Stomach (tissue), 19 donors: ENCODE measurements at places on chromosomes 4 and X. TPM values are rescaled to one million over a fixed set of nuclear protein-coding genes. Genes with fewer than 3 reads are reported as not detected.

DNA sequence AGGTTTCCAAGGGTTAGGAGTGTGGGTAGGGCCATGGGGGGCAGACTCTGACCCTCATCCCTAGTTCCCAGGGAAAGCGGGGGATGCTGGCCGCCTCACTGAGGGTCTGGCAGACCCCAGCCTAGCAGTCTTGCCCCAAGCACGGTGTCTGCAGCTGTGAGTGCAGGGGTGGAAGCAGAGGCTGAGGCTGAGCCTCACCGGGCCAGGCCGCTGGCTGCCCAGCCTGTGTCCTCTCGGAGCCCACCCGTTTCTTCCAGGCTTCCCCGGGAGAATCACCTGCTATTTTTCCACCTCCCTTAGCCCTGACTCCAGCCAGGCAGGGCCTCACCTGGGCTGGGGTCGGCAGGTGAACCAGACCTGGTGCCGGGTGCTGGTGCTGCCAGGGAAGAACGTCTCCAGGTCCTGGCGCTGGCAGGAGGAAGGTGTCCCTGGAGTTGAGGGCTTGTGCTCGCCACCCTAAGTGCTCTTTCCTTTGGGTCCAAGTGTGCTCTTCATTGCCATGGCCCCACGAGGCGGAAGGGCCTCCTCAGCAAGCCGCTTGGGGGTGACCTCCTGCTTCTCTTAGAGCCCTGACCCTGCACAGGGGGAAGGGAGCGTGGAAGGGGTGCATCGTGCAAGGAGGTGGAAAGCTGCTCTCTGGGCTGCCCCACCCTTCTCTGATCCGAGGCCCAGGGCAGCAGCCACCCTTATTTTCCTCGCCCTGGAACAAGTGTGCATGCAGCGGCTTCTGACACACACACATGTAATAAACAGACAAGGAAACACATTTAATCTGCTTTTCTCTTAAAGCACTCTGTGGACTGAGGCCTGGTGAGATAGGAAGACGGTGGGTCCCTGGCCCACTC, 112.7 kb downstream of the FAM53A start:
- H3K27me3 ChIP-seq = peaks cover 39% of the 10 kb centered on the region
- no peaks in the 10 kb centered on the region for H3K36me3 ChIP-seq
- no peak overlapping the region for H3K27ac ChIP-seq
- no peak for DNase-seq
- H3K4me3 ChIP-seq = no peak overlapping the region

GRCh38 chr4:98565681-98566301, 92.6 kb downstream of the TSPAN5 start:
- no peak overlapping the region for H3K4me3 ChIP-seq
- peak; percentile 69 for DNase-seq
- H3K4me1 ChIP-seq = no peaks in the 10 kb centered on the region
- no peak overlapping the region for H3K27ac ChIP-seq

DNA sequence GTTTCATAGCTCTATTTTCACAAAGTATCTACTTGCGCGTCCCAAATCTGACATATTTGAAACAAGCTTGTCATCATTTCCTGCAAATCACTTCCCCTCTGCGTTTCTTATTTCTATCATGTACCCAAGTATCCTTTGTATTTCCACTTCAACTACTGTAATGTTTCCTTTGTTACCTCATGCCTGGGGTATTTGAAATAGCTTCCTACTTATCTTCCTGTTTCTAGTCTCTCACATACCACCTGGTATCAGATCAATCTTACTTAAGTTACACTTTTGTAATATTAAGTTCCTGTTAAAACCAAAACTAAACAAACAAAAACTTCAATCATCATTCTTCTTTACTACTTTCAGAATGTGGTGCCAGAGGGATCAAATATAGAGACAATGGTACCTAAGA, 93.6 kb upstream of the SMAD1 start:
- H3K4me1 ChIP-seq = no peaks in the 10 kb centered on the region
- H3K27me3 ChIP-seq = no peaks in the 10 kb centered on the region
- no peaks in the 10 kb centered on the region for H3K36me3 ChIP-seq
- H3K27ac ChIP-seq = no peak overlapping the region
- DNase-seq = no peak

- H3K27me3 ChIP-seq = no peaks in the 10 kb centered on the region
- H3K4me3 ChIP-seq = no peak overlapping the region
- H3K4me1 ChIP-seq = no peaks in the 10 kb centered on the region
- no peak for DNase-seq
- H3K27ac ChIP-seq = no peak overlapping the region
- H3K36me3 ChIP-seq = no peaks in the 10 kb centered on the region
Observed at GRCh38 chr4:105495667-105496066, 21.8 kb upstream of the PPA2 start.

- no peak overlapping the region for H3K4me3 ChIP-seq
- H3K27ac ChIP-seq = peak overlapping the region; percentile 79
- peak; percentile 75 for DNase-seq
- peaks cover 24% of the 10 kb centered on the region for H3K4me1 ChIP-seq
- no peaks in the 10 kb centered on the region for H3K27me3 ChIP-seq
Observed at GRCh38 chr4:103011378-103012025, 8.0 kb downstream of the SLC9B1 start.

GRCh38 chrX:13087322-13088155, 43.1 kb upstream of the FAM9C start:
- no peak overlapping the region for H3K4me3 ChIP-seq
- H3K36me3 ChIP-seq = no peaks in the 10 kb centered on the region
- no peak for DNase-seq

- peaks cover 87% of the 10 kb centered on the region for H3K36me3 ChIP-seq
- H3K27me3 ChIP-seq = no peaks in the 10 kb centered on the region
- no peak overlapping the region for H3K4me3 ChIP-seq
- DNase-seq = no peak
- H3K27ac ChIP-seq = no peak overlapping the region
Observed at GRCh38 chr4:1383728-1384591, 22.3 kb downstream of the NKX1-1 start.

NSG1 gene
- 1.3 TPM for total RNA-seq

DNA sequence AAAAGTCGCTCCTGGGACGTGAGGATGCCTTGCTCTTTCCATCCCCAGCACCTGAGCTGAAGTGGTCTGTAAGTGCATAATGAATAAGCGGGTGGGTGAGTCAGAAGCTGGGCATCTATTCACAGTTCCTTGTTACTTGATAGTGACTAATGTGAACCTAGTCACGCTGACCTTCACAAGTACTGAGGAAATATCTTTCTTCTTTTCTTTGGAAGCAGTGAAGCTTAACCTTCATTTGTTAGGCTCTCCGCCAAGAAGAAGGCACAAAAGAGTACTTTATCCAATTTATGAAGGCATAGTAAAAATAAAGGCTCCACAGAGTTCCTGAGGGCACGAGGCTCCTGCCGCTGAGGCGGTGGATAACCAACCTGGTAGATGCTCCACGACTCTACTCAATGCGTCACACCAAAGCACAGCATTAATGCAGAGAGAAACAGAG, 475.7 kb upstream of the SLIT2 start:
- no peaks in the 10 kb centered on the region for H3K4me1 ChIP-seq
- no peak overlapping the region for H3K4me3 ChIP-seq
- no peak overlapping the region for H3K27ac ChIP-seq

DNA sequence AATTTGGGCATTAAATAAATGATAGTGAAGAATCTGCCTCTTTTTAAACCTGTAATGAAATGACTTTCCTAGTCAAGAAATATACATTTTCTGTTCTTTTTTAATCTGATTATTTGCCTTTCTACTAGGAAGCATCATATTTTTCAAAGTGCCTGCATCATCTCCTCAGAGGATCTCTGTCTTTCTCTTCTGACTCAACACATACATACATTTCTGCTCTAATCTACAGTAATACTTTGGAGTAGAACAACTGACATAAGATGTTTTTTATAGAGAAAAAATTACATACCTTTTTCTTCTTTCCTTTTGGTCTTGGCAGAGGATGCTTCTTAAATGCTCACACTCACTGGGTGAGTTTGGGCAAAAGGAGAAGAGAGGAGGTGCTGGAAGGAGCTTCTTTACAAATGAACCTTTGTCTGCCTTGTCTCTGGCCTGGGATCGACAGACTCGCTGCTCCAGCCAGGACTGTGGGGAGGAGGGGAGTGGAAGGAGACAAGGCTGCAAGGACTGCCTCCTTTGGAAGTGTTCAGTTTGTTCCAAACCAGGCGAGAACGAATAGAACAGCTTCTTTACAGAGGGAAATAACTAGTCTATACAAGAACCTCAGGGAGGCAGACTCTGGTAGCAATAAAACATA, at the start of gene SCRG1:
SCRG1 (minus strand) TSS at position 338 of the 637 bp plus-strand sequence. CDS start 7,702 bp downstream, outside the sequence.
- no peak within 1 kb of the TSS for H3K4me3 ChIP-seq
- H3K4me1 ChIP-seq = no peaks in the 10 kb centered on the region
- no peaks in the 10 kb centered on the region for H3K27me3 ChIP-seq
- no peak within 1 kb of the TSS for H3K27ac ChIP-seq
- DNase-seq = peak; percentile 71

DNA sequence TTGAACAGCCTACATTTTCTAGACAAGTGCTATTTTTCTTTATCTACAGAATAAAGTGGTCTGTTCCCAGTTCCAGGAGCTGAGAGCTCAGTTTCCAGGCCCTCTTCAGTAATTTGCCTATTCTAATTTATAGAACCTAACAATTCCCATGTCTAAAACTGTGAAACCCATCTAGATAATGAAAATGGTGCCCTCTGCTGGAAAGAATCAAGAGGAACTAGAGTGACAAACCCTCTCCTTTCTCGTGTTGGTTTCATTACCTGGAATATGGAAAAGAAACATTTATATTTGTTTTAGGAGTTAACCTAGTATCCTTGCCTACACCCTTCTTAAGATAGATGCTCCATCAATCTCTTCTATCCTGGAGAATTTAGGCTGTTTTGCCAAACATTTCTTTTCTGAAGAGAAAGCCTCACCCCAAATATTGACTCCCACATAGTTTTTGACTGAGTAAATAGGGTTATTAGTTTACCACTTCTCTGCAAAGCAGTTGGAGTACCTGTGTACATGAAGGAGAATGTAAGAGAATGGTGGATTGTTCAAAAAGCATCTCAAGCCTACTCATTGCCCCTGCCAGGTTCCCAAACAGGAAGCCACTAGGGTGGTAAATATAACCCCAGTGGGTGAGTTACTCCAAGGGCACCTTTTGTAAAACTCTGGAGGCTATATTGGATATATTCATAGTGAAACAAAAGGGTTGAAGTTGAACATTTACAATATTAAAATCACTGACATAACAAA, 121.6 kb downstream of the RASL11B start:
- peaks cover 26% of the 10 kb centered on the region for H3K4me1 ChIP-seq
- H3K4me3 ChIP-seq = no peak overlapping the region
- DNase-seq = no peak
- no peak overlapping the region for H3K27ac ChIP-seq
- H3K27me3 ChIP-seq = no peaks in the 10 kb centered on the region

DNA sequence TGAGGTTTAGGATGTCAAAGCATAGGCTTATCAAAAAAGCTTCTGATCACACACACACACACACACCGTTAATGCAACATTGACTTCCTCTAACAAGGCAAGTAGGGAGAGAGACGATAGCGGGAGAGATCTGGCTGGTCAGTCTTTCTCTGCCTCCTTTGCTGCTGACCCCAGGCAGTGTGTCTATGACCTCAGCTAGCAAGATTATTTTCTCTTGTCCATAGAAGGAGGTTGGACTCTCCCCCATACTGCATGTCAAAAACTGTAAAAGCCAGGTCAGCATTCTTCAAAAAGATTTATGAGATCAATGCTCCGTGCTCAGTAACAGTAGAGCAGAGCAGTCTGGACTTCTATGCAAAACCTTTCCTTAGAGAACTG, 63.5 kb upstream of the PGM2 start:
- H3K27me3 ChIP-seq = no peaks in the 10 kb centered on the region
- no peak for DNase-seq

DNA sequence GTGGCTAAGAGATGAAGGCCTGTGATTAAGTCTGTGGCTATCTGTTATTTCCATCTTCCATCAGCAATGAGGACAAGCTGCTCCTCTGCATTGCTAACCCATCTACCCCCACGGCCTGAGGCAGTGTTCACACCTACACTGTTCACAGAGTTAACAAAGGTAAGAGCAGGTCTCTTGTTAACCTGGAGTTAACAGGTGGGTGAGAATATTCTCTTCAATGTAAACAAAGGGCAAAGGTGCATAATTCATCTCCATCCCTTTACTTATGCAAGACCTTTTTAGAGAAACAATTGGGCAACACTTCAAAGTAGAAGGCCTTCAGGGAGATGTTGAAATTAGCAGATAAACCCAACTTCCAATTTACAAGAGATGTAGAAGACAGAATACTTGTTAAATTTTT, 2.8 kb downstream of the SLC35A2 start:
- H3K36me3 ChIP-seq = peaks cover 54% of the 10 kb centered on the region
- H3K27me3 ChIP-seq = no peaks in the 10 kb centered on the region
- DNase-seq = no peak
- H3K27ac ChIP-seq = no peak overlapping the region

DNA sequence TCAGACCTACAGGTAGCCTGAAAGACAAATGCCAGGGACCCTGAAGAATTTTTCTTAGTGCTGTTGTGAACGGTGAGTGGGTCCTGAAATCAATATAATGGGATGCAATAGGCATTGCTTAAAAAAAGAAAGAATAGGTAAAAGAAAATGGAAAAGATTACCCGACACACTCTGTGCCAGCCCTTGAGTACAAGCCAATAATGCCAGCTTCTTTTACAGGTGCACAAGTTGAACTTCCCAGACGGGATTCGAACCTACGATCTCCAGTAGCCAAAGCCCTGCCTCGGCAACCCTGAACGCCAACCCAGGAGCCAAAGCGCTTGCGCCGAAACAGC, 24.7 kb upstream of the GLOD5 start:
- DNase-seq = no peak
- peak overlapping the region; percentile 52 for H3K4me3 ChIP-seq
- peaks cover 8% of the 10 kb centered on the region for H3K4me1 ChIP-seq
- no peaks in the 10 kb centered on the region for H3K27me3 ChIP-seq

GRCh38 chr4:41696763-41697162, 51.8 kb downstream of the PHOX2B start:
- no peak for DNase-seq
- no peaks in the 10 kb centered on the region for H3K36me3 ChIP-seq
- no peak overlapping the region for H3K27ac ChIP-seq
- no peaks in the 10 kb centered on the region for H3K4me1 ChIP-seq
- no peak overlapping the region for H3K4me3 ChIP-seq

CFAP47 gene
- total RNA-seq = 2.2 TPM

DNA sequence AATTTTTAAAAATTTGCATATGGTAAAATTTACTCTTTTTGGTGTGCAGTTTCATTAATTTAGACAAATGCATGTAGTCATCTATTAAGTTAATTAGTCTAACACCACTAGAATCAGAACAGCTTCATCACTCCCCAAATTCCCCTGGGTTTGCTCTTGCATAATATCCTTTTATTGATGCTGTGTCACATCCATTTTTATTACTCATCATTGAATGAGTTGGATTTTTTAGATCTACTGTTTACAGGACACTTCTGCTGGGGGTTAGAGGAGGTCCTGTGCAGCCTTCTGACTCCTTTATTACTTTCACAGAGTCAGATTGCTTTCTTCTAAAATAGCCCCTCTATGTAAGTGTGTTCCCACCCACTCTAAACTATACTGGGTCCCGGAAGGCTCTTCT, 65.9 kb downstream of the MTHFD2L start:
- no peak overlapping the region for H3K4me3 ChIP-seq
- H3K4me1 ChIP-seq = no peaks in the 10 kb centered on the region
- no peak for DNase-seq
- H3K27me3 ChIP-seq = no peaks in the 10 kb centered on the region

LEF1 gene
- 11.0 TPM for total RNA-seq

F8A2 gene
- total RNA-seq = not detected

- H3K36me3 ChIP-seq = no peaks in the 10 kb centered on the region
- no peaks in the 10 kb centered on the region for H3K27me3 ChIP-seq
- DNase-seq = peak; percentile 55
- H3K4me1 ChIP-seq = no peaks in the 10 kb centered on the region
- H3K4me3 ChIP-seq = no peak overlapping the region
Observed at GRCh38 chrX:120761810-120762209, 113.9 kb downstream of the CT47B1 start.

- peaks cover 53% of the 10 kb centered on the region for H3K36me3 ChIP-seq
- H3K27ac ChIP-seq = no peak overlapping the region
- no peak for DNase-seq
- H3K27me3 ChIP-seq = no peaks in the 10 kb centered on the region
- no peaks in the 10 kb centered on the region for H3K4me1 ChIP-seq
- H3K4me3 ChIP-seq = no peak overlapping the region
Observed at GRCh38 chrX:43735534-43735933, 79.4 kb downstream of the MAOA start.
